ENCODE measurements at places on chromosomes 6 and 20.

DNA sequence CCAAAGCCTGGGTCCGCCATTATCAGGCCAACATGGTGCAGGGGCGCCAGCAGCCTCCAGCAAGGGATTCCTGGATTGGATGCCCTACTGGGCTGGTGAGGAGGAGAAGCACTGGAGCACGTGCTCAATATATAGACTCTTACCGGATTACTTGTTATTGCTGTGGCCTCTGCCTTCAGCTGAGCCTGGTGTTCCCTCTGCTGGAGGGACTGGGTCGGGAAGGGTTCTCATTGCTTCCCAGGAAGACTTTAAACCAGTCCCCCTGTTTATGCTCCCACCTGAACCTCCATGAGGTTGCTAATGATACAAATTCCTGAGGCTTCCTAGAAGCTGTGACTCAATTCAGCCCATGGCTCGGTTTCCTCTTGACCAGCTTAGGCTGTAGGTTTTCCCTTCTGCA, 186.7 kb upstream of the ARID1B start:
- no peak for DNase-seq

- no peak for DNase-seq
Measured at GRCh38 chr20:43490038-43490437, 17.5 kb upstream of the L3MBTL1 start.

DNA sequence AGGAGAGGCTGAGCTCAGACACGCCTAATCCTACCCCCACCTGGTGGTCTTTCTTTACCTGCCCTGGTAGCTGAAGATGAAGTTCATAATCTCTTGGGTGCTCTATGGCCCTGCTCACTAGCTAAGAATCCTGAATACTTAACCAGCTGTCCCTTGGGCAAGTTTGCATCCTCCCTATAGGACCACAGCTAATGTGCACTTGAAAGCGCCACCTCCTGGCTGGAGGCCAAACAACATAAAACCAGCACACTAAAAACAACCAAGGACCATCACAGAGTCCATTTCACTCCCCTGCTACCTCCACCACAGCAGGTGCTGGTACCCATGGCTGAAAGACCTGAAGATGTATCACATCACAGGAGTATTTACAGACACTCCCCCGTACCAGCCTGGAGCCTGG, 155.5 kb upstream of the SLC24A3 start:
- no peak for DNase-seq

GRCh38 chr20:17896771-17897369, 71.7 kb downstream of the SNX5 start:
- no peak for DNase-seq

DNA sequence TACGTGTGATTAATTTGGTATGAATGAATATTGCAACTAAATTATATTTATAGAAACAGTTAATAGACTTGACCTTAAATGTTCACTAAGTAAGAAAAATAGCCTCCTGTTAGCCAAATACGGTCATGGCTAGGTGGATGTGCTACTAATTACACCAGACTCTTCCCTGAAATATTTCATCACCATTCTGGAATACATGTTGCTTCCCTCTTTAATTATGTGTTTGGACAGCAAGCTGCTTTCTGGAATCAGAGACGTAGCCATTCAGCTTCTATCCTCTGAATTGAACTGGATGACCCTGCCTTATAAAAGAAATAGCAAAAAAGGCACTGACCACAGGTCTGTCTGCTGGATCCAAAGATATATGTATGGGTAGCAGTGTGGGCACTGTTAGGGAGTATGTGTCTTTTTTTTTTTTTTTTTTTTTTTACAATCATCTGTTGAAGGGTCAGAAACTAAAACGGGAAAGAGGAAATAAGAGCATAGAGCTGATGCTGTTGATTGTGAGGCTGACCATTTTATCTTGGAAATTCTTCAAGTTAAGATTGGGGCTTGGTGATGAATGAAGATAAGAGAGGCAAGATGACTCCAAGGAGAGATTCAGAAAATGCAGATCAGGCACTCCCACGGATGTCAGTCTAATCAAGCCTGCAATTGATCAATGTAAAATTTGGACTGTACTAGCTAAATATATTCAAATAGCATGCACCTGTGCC, 283.2 kb upstream of the HSF2 start:
- DNase-seq, result no peak

- no peak for DNase-seq
Measured at GRCh38 chr20:47487175-47487917, 14.3 kb upstream of the NCOA3 start.

GRCh38 chr20:38178581-38178980, 13.5 kb upstream of the TGM2 start:
- DNase-seq, result no peak

GRCh38 chr6:167933847-167934246, 63.6 kb upstream of the KIF25 start:
- no peak for DNase-seq

Data from aorta (tissue), 5 donors.